ENCODE measurements at places on chromosomes 2 and 18. TPM values are rescaled to one million over a fixed set of nuclear protein-coding genes. Genes with fewer than 3 reads are reported as not detected.

DNA sequence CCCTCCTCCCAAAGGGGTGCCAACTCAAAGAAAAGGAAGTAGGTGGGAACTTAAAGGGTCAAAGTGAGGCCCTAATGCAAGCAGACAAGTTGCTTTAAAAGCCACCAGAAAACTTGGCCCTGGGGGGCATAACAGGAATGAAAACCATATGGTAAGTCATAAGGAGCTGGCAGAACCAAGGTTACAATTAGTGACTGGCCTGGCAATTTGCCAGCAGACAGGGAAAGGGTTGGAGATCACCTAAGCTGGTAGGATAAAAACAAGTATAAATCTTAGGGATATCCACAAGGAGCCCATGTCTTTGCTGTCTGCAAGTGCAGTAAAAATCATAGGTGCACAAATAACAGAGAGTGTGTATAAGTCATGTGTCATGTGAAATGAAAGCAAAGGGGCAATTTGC, 256.7 kb upstream of the LRRTM4 start:
- no peak for DNase-seq

DNA sequence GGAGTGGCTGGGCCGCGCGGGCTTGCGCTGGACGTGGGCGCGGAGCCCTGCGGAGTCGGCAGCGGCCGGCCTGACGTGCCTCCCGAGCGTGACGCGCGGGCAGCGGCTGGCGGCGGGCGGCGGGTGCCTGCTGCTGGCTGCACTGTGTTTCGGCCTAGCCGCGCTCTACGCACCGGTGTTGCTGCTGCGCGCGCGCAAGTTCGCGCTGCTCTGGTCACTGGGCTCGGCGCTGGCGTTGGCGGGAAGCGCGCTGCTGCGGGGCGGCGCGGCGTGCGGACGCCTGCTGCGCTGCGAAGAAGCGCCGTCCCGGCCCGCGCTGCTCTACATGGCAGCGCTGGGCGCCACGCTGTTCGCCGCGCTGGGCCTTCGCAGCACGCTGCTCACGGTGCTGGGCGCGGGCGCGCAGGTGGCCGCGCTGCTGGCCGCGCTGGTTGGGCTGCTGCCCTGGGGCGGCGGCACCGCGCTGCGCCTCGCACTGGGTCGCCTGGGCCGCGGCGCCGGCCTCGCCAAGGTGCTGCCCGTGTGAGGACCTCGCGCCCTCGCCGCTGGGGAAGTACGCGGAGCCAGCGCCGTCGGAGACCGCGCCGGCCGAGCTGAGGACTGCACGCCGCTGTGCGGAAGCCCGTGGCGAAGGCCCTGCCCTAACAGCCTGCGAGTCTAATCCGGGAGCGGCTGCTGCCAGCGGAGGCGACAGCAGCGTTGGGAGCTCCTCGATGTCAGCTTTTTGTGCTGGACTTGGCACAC, 526 bp downstream of the SFT2D3 start:
- peak; percentile 69 for DNase-seq

BOK gene
- 12.0 TPM for polyA plus RNA-seq

DNA sequence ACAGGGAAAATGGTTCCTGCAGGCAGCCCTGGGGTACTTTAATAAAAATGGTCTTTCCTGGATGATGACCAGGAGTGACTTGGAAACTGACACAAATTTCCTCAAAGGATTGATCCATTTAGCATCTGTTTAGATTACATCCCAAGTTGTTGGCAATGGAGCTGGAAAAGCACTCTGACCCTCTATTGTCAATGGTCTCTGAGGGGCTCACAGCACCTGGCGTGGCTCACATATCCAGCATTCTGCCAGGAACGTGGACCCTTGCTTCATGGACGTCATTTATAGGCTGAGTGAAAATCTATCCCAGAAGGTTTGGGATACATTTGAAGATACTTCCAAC, 43.8 kb downstream of the SERTAD2 start:
- DNase-seq = no peak

AKAIN1 gene
- not detected for polyA plus RNA-seq

- DNase-seq = no peak
Measured at GRCh38 chr18:56726906-56727305, 75.7 kb downstream of the WDR7 start.

GRCh38 chr2:229775614-229776313, 61.4 kb upstream of the DNER start:
- no peak for DNase-seq

M1AP gene
- polyA plus RNA-seq = not detected

- no peak for DNase-seq
Measured at GRCh38 chr2:20609349-20609994, 41.4 kb downstream of the HS1BP3 start.

UPP2 gene
- not detected for polyA plus RNA-seq

- no peak for DNase-seq
Measured at GRCh38 chr2:32422133-32422532, 65.3 kb downstream of the BIRC6 start.

CAVIN2 gene
- polyA plus RNA-seq = 13.8 TPM

GKN2 gene
- 3.3 TPM for polyA plus RNA-seq

- DNase-seq = no peak
Measured at GRCh38 chr2:207224791-207225482, 59.2 kb upstream of the KLF7 start.

GRCh38 chr2:36329251-36329650, 26.3 kb upstream of the CRIM1 start:
- DNase-seq = no peak

- no peak for DNase-seq
Measured at GRCh38 chr2:204223046-204223445, 286.5 kb downstream of the ICOS start.

RNF25 gene
- 33.5 TPM for polyA plus RNA-seq

GRCh38 chr2:9300829-9301453, 94.3 kb downstream of the ASAP2 start:
- no peak for DNase-seq

- DNase-seq = peak; percentile 22
Measured at GRCh38 chr2:30233271-30234009, 2.1 kb downstream of the LBH start.

CCDC68 gene
- 3.1 TPM for polyA plus RNA-seq

LYPD1 gene
- polyA plus RNA-seq = 12.0 TPM

- DNase-seq = no peak
Measured at GRCh38 chr18:60196836-60197606, 175.6 kb downstream of the MC4R start.

- no peak for DNase-seq
Measured at GRCh38 chr2:66439812-66440542, 5.1 kb downstream of the MEIS1 start.

GRCh38 chr18:78794071-78794430, 185.6 kb upstream of the SALL3 start:
- DNase-seq = no peak

All from A549 (cell line).